ENCODE measurements at places on chromosomes 5 and 9. TPM values are rescaled to one million over a fixed set of nuclear protein-coding genes. Genes with fewer than 3 reads are reported as not detected.

The PCDHGB4 gene
- not detected for total RNA-seq

The UBE2QL1 gene
- not detected for total RNA-seq

DNA sequence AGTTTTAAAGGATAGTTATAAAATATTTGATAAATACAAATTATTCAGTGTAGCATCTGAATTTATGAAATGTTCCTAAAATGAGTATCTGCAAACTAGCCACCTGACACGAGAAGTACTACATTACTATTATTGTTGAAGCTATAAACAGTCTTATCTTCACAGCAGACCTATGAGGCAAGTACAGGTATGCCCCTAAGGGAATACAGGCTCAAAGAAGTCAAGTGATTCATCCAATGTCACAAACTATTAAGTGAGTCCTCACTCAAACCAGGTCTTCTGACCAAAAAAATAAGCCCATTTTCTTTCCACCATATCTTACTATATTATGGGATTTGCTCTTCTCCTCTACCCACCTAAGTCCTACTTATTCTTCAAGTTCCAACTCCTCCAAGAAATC lies 28.7 kb downstream of the STRBP start:
- DNase-seq, result no peak

GRCh38 chr5:36703245-36703860 lies 96.9 kb downstream of the SLC1A3 start:
- DNase-seq, result no peak

All from Caki2 (cell line).